Cardiac fibroblast (primary cell): ENCODE measurements at places on chromosomes 5 and 9.
A peak's percentile ranks its signal among the peaks of the same experiment; 100 is the strongest.

DNA sequence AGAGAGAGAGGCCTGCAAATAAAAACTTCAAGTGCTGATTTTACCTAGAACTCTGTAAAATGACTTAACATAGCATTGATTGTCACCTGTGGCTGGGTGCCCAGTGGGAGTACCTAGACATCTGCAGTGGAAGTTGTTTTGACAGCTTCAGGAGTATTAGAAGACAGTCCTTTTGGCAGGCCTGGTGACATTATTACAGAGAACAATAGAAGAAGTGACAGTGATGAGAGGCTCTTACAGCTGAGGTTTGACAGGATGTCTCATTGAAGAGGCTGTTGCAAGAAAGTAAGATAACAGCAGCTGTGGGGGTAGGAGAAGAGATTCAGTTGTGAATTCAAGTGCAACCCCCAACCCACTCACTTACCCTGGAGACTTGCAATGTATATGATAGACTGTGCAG lies 27.9 kb upstream of the MUSK start:
- DNase-seq = peak; percentile 39

- DNase-seq = peak; percentile 1
These were observed 1056.5 kb upstream of the EDIL3 start for GRCh38 chr5:85441156-85441555.

DNA sequence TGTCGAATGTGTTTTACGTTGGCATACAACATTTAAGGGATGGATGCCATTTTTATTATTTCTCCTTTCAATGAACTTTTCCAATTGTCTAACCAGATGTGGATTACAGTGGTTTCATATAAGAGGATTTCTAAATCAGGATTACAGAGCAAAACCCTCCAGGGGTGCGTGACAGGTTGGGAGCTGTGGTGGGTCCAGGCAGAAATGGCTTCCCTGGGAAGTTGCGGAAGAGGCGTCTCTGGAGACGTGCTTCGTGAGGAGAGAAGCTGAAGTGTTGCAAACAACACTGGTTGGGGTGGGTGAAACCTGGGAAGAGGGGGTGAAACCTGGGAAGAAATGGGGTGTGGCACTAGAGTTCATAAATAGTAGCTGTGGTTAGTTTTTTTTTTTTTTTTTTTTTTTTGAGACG lies 4.5 kb upstream of the RPL26L1 start:
- no peak for DNase-seq

- no peak for DNase-seq
These were observed 130.0 kb downstream of the COL23A1 start for GRCh38 chr5:178460174-178460573.

DNA sequence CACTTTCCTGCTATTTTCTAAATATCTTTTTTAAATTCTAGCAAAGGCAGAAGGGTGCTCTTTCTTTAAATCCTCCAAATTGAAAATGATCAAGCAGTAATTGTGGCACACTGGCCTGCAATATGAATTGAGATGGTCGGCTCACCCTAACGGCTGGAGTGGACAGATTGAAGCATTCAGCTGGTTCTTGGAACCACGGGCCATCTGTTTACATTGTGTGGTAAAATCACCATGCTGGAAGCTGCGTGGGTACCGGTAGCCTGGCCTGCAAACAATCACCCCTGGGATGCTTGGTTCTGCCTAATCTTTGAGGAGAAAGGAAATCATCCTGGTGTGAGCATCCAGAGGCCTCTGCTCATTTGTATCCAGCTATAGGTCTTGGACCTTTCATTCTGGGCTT lies 289.3 kb downstream of the ZNF608 start:
- no peak for DNase-seq

- DNase-seq = peak; percentile 11
These were observed 135.2 kb downstream of the MPDZ start for GRCh38 chr9:13144166-13144775.

GRCh38 chr9:63817622-63818518 lies 1467.1 kb downstream of the FOXD4L5 start:
- DNase-seq = peak; percentile 11

DNA sequence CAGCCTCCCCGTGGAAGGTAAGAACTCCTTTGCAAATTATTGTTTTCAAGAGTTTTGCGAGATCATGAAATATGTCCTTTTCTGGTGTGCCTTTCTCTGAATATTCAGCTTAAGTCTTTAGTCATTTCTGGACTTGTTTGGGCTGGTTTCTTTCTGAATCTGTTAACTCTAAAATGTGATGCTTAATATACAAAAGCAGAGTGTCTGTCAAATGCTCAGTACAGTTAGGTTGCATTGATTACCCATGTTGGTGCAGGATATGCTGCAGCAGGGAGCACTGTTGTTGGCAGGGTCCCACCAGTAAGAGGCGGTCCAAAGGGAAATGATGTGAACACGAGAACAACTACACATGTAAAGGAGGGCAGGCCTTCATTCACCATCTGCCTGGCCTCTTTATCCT lies 47.7 kb downstream of the SPTAN1 start:
- no peak for DNase-seq

DNA sequence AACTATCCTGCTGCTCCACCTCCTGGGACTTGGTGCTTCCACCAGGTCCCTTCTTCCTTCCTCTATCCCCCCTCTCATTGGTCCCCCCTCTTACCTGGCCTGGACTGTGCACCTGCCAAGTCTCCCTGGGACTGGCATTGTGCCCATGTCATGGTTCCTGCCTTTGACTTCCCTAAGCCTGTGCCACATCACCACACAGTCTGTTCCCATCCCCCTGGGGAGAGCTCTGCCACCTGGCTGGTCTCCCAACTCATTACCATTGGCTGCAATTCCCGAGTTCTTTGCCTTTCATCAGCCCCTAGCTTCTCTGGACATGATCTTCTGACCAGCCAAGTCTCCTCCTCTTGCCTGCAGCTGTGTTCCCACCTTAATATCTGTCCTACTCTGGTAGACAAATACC lies 180.3 kb downstream of the SREK1 start:
- no peak for DNase-seq

- no peak for DNase-seq
These were observed 65.7 kb upstream of the TBC1D9B start for GRCh38 chr5:179973391-179973790.

- no peak for DNase-seq
These were observed 46.7 kb upstream of the HNRNPA0 start for GRCh38 chr5:137800700-137801411.

DNA sequence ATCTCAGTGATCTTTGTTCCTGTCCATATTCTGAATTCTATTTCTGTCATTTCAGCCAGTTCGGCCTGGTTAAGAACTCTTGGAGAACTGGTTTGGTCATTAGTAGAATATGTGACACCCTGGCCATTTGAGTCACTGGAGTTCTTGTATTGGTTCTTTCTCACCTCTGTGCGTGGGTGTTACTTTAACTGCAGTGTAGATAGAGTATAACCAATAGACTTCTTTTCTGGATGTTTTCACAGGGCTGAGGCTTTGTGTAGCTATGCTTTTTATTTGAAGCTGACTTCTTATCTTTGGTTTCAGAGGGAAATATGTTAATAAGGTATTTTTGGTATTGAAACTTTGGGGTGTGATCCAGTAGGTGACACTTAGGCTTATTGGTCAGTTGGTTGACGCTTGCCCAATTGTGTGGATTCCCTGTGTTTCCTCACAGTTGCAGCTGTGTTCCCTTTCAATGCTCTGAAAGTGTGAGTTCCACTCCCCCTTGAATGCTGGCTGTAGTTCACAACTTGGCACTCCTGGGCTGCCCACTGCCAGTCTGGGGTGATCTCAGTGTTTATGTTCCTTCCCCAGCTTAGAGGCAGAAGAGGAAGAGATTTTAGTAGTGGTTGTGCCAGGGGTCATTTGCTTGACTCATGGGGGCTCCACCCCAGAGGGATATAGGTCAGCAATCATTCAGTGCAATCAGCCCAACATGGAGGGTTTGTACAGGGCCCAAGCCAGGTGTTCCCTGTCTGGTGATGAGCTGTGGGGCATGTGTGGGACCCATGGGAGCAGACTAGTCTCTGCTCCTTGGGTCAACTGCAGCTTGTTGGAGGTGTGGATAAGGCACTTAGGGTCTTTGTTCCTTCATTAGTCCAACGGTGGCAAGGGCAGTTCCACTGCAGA lies 34.9 kb upstream of the TEK start:
- peak; percentile 64 for DNase-seq

- DNase-seq = no peak
These were observed 35.2 kb upstream of the IL7R start for GRCh38 chr5:35821513-35821912.

- no peak for DNase-seq
These were observed 11.9 kb downstream of the BASP1 start for GRCh38 chr5:17229313-17229712.

DNA sequence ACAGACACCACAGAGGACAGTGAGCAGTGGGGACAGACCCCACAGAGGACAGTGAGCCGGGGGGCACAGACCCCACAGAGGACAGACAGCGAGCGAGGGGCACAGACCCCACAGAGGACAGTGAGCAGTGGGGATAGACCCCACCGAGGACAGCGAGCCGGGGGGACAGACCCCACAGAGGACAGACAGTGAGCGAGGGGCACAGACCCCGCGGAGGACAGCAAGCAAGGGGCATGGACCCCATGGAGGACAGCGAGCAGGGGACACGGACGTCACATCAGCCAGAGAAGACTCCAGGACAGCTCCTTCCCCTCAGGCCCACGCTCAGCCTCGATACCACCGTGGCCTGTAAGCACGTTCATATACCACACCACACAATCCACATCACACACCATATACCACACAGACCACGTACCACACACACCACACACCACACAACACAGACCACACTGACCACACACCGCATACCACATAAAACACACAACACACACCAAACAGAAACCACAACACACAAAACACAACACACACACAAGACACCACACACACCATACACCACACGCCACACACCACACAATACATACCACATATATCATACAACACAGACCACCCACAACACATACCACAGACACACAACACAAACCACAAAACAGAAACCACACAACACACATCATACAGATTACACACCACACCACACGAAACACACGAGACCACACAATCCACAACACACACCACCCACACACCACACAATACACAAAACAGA lies 5.2 kb upstream of the ZDHHC11 start:
- no peak for DNase-seq

- no peak for DNase-seq
These were observed 27.6 kb upstream of the ECM2 start for GRCh38 chr9:92563116-92564100.

DNA sequence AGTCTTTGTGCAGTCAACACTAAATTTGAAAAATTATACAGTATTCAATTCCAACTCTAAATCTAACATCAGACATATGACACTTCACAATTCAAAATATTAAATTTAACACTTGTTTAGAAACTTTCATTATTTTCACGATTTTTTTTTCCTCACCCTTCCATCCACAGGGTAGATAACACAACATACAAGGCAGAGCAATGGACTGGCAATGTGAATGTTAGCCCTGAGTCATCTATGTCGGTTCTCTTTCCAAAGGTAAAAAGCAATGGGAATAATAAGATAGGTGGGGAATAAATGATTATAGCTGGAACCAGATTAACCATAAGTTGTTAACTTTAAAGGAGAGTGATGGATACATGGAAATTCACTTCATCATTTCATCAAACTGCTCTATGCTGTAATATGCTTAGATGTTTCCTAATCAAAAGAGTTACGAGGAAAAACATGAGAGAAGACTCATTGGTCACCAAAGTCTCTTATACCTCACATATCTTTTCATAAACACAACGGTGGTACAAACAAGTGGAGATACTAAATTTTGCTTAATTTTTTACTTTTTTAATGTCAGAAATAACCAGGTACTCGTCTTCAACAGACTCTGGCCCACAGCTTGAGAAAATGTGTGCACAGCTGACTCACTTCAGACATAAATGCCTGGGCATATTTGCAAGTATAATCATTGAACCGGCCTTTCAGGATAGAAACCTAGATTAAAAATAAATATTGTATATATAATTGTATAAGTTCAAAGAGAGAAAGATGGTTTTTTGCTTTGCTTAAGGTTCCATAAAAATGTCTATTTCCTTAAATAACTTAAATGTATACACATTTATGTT lies 23.0 kb downstream of the RFX3 start:
- DNase-seq = no peak

DNA sequence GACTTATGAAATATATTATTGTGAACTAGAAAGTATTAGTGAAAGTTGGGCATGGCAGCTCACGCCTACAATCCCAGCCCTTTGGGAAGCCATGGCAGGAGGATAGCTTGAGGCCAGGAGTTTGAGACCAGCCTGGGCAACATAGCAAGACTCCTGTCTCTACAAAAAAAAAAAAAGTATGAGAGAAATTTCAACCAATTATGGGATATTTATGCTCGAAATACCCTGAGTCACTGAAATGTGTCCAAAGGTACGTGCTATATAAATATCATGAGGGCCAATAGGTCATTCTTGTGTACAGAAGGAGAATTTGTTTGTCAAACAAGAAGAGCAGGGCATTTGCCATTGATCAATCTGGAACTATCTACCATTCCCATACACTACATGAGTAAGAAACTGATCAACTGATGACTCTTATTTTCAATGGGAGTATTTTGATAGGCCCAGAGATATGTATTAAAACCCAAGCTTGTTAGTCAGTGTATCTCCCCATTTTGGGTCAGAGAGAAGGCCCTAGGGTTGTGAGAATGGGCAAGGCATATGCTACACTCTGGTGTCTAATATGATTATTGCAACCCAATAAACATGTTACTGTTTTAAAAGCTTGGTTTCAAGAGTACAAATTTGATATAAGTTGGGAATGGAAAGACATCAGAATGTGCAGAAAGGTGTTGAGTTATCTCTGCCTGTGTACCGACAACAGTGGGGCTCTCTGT lies 21.7 kb upstream of the HOMER1 start:
- no peak for DNase-seq

DNA sequence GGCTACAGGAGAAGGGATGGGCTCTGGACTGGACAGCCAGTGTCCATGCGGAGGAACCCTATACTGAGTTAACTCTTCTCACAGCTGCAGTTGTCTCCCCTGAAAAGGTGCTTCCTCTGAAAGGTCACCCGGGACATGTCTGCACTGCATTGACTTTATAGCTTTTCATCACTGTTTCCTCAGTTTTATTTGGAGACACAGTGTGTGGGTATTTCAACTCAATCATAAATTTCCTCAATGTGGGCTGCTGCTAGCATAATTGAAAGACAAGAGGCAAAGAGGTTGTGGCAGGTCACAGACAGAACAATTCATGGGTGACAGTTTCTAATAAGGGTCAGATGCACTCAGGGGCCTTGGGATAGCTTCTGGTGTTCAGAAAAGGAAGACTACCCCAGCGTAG lies 336.8 kb downstream of the KDM4C start:
- DNase-seq = no peak

DNA sequence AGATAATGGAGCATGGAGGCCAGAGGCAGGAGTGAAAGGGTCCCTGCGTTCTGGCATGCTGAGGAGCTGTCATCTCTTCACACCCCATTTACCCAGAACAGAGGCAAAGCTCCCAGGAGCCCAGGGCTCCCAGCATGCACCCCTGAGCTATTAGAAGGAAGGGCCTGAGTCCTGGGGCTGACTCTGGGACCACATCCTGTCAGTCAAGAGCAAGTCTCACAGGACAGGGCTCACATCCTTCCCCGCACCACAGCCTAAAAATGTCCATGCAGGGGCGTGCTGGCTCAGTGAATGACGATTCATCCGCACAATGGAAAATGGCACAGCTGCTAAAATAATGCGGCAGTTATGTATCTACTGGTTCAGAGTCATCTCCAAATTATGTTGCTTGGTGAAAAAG lies 31.4 kb downstream of the CAMK2A start:
- DNase-seq = no peak
